ENCODE measurements at places on chromosomes 4 and X. TPM values are rescaled to one million over a fixed set of nuclear protein-coding genes. Genes with fewer than 3 reads are reported as not detected.

Gene TMSB15B
- 0.27 TPM for total RNA-seq

Gene CLTRN
- total RNA-seq: 0.70 TPM

Gene TREX2
- total RNA-seq: not detected

Gene CT45A2
- not detected for total RNA-seq

Gene CENPE
- 0.51 TPM for total RNA-seq

Gene POLN
- 2.0 TPM for total RNA-seq

Gene BEX2
- total RNA-seq: 0.73 TPM

Gene BANK1
- 0.35 TPM for total RNA-seq

Gene CT83
- not detected for total RNA-seq

Gene ACE2
- total RNA-seq: 16.6 TPM

Gene KCND1
- 0.68 TPM for total RNA-seq

Gene PAGE5
- total RNA-seq: not detected

Gene NAT8L
- total RNA-seq: 1.1 TPM

Data from Right ventricle myocardium inferior (tissue), 1 donor.